ENCODE measurements at places on chromosomes 6 and 20.
A peak's percentile ranks its signal among the peaks of the same experiment; 100 is the strongest.

GRCh38 chr6:75291331-75291730, 6.7 kb upstream of the TMEM30A start:
- no peak for DNase-seq

DNA sequence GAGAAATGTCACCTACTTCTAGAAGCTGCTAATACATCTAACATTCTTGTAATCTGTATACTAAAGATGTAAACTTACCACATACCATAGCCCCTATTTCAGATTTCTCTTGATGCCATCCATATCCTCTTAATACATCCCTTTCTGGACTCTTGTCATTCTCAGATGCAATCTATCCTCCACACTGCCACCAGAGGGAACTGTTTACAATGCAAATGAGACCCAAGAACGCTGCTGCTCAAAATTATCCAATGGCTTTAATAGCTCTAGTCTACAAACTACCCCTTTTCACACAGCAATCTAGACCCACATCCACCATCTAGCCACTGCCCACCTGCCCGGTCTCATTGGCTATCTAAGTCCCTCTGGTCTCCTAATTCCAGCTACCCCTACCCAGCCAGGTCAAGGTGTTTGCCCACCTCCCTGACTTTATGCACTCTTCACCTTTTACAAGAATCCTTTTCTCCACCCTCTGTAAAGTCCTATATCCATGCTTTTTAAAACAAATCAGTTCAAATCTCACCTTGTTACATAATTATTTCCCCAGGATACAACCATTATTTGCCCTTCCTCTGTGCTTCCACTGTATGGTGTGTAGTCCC, 14.8 kb downstream of the FAXC start:
- DNase-seq = peak; percentile 46

DNA sequence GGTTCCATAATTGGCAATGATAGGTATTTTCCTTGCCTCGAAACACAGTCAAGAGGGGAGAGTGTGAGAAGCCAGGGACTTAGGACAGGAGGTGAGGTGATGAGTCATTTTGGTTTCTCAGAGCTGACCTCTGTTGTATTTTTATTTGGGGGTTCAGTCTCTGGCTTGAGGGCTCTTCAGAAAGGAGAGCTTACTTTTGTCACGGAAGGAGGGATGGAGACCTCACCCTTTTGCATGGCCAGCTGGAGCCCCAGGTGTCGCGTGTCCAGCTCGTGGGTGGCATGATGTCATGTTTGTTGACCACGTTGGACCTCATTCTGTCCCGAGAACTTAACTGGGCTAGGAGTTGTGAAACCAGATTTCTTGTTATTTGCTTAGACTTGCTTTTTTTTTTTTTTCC, 293.9 kb downstream of the QKI start:
- no peak for DNase-seq

DNA sequence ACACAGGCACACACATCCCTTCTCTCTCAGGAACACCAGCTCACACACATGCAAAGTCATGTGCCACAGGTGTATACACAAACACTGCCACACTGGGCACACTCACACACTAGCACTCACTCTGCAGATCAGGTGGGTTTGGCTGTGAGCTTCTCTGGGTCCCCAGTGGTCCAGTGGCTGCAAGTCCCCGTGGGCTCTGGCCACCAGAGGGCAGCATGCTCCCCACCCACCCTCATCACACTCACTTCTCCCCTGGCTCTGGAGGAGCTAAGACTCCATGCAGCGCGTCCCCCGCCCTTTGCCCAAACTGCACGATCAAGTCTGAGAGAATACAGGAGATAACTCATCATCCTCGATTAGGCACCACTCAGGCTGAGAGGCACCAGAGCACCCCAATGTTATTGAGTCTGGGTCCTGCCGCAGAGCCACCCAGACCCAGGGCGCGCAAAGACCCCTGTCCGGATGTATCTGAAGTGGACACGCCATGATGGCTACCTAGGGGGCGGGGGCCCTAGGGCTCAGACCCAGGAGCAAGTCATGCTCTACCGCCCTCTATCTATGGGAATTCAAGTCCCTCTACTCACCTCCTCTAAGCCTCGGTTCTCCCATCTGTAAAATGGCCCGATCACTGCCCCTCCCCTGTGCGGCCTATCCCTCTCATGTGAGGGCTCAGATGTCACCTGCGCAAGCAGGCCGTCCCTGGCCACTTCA, 90.5 kb downstream of the GRM4 start:
- peak; percentile 85 for DNase-seq

DNA sequence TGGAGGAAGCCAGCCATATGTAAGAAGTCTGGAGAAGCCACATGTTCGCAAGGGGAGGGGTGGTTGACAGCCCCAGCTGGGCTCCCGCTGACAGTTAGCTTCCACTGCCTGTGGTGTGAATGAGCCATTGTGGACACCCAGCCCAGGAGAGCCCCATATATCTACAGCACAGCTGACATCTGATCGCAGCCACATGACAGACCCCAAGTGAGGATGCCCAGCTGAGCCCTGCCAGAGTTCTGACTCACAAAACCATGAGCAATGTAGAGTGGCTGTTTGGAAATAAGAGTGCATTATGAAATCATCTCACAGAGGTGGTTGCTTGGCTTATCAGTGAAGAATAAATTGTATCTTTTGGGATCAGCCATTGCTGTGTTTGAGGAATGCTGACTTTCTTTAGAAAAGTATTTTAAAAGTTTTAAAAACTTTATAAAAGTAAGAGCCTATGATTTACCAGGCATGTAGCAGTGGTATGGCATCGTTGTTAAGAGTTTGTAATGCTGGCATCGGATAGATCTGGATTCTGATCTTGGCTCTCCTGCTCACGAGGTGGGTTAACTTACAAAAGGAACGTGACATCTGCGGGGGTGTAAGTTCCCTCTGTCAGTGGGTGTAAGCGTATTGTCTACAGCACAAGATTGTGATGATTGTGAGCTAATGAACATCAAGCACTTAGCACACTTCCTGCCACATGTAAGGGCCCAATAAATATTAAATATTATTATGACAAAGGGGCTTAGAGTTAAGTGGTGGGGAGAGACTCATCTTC, 24.1 kb downstream of the CFAP61 start:
- peak; percentile 67 for DNase-seq

DNA sequence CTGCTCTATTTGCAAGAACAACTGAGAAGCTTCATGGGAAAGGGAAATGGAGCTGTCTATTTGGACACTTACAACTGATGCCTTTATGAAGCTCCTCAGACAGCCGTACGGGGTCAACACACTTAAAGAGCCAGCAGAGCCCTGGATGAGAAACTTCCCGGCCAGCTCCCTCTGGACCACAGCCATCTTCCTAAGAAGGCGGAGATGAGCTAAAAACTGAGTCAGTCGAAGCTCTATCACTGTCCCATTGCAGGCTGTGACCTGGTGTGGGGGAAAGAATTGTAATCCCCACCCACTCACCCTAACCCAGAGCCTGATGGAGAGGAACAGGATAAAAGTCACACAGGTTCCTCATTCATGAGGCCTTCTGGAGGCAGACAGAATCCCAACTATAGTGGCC, 360.4 kb upstream of the JARID2 start:
- no peak for DNase-seq

DNA sequence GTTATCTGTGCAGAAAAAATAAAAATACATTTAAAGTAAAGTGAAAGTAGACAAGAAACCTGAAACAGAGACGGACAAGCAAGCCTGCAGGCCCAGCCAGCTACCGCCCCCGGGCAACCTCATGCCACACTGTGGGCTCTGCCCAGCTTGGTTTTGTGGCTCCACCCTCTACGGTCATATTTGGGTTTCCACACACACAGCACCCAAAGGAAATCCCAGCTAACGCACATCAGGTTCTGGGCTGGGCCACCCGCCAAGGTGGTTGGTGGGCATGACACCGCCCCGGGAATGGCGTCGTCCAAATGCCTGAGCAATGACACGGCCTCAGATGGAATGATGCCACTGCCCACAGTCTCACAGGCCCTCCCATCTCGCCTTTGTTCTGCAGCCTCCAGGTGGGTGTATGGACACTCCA, 22.9 kb downstream of the FAM110A start:
- DNase-seq = no peak
